Karpas-422 (cell line): ENCODE measurements at places on chromosomes 12 and 14.

DNA sequence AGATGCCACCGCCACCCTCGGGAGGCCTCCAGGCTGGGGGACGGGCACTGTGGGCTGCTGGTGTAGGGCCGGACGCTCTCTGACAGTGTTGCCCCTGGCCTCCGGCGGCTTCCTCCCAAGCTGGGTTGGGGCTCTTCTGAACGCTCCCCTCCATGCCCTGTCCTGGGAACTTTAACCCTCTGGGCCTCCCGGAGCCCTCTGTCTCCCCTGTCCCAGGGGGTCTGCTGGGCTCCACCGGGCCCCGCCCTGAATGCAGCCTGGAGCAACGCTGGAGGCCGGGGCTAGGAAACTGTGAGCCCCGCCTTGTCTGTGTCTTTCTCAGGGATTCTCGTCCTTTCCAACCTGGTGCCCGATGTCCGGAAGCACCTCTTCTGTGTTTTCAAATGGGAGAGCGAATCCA is 45.7 kb upstream of the FBRSL1 start:
- no peak overlapping the region for H3K4me3 ChIP-seq
- H3K36me3 ChIP-seq = no peaks in the 10 kb centered on the region
- no peaks in the 10 kb centered on the region for H3K27me3 ChIP-seq
- DNase-seq = no peak
- H3K4me1 ChIP-seq = no peaks in the 10 kb centered on the region

DNA sequence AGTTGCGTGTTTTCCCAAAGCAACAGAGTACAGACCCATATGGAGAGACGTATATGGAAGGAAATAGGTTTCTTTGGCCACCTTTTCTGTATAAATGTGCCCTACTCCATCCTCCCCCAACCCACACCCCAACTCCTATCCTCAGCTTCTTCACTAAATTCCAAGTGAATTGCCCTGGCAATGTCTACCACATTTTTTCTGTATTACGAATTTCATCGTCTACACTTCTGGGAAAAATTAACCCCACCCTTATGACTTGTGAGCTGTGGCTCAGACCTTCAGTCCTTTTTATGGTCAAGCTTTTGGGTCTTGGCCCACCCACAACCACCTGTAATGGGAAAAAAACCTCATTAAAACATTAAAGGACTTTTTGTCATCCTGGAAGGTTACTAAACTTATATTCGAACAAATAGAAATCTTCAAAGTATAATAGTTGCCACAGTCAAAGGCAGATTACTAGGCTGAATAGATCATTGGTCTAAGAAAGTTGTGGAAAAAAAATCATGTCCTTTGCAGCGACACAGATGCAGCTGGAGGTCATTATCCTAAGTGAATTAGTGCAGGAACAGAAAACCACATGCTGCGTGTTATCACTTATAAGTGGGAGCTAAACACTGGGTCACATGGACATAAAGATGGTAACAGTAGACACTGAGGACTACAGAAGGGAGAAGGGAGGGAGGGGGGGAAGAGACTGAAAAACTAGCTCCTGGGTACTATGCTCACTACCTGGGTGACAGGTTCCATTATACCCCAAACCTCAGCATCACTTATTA is 15.7 kb upstream of the NFKBIA start:
- H3K4me1 ChIP-seq = peaks cover 11% of the 10 kb centered on the region
- DNase-seq = no peak

DNA sequence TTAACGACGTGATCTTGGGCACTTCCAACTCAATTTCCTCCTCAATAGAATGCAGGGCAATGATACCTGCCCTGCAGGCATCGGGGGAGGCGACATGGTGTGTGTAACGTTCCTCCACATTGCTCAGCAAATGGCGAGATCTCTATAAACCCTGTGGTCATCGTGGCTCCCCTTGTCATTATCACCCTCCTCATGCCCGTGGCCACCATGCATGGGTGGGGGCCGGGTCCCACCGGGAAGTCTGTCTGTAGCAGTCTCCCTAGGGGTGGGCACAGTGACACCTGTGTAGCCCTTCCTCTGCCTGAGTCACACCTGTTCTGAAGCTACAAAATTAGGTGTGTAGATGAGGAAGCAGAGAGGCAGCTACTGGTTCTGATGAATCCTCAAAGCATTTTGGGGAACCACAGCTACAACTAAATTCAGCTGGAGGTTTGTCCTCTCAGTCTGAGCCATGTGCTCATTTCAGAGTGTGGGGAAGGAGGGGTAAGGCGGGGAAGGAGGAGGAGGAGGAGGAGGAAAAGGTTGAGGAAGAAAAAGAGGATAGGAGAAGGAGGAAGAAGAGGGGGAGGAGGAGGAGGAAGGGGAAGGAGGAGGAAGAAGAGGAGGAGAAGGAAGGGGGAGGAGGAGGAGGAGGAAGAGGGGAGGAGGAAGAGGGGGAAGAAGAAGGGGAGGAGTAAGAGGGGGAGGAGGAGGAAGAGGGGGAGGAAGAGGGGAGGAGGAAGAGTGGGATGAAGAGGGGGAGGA is 11.0 kb upstream of the CACNA2D4 start:
- no peaks in the 10 kb centered on the region for H3K36me3 ChIP-seq
- no peaks in the 10 kb centered on the region for H3K27me3 ChIP-seq
- H3K27ac ChIP-seq = peak overlapping the region; percentile 26; the same call in 1 of the 2 replicates
- DNase-seq = peak; percentile 59
- no peak overlapping the region for H3K4me3 ChIP-seq

- H3K27me3 ChIP-seq = no peaks in the 10 kb centered on the region
- H3K36me3 ChIP-seq = no peaks in the 10 kb centered on the region
- no peaks in the 10 kb centered on the region for H3K4me1 ChIP-seq
- no peak overlapping the region for H3K4me3 ChIP-seq
These were observed 242.0 kb downstream of the NEDD1 start for GRCh38 chr12:97148941-97149559.

GRCh38 chr12:30914986-30915591 is 11.5 kb upstream of the TSPAN11 start:
- no peaks in the 10 kb centered on the region for H3K36me3 ChIP-seq
- no peak overlapping the region for H3K4me3 ChIP-seq
- H3K27ac ChIP-seq = no peak overlapping the region
- no peak for DNase-seq

- H3K4me1 ChIP-seq = peaks cover 41% of the 10 kb centered on the region
- DNase-seq = no peak
- H3K4me3 ChIP-seq = no peak overlapping the region
- H3K27me3 ChIP-seq = no peaks in the 10 kb centered on the region
- H3K36me3 ChIP-seq = peaks cover 39% of the 10 kb centered on the region
These were observed 4.0 kb downstream of the TMPO start for GRCh38 chr12:98519257-98519907.

DNA sequence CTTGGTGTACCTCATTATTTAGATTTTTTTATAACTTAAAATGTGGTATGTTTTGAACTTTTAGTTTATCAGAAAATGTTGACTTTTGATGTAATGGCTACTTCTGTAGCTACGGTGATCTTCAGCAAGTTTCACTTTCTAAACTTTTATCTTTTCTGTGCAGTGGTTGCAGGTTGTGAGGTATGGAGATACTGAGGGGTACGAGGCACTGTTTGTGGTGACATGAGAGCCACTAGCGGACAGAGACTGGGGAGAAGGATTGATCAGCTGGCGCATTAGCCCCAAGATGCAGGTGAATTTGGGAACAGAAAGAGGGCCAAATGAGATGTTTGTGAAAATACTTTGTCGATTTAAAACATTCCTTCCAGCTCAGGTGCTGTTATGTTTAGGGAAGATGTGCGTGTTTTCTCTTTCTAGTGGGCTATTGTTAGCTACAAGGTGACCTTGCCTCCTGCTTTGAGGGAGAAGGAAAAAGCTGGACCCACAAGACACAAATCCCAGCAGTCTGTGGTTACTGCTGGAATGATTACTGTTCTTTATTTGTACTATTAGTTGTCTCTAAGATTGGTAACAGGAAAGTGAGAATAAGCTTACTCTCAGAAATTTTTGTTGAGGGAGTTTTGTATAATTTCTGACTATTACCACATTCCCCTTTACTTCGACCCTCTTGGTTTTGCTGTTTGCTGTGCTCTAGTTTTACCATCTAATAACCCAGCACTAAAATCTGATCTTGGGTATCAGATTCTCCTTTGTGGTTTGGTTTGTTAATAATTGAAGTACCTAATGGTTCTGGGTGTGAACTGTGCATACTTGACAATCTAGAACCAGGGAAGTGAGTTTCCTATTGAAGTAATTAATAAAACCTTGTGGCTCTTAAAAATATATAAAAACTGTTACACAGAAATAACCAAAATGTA is 61.7 kb downstream of the FBXO34 start:
- peak overlapping the region; percentile 36 for H3K4me3 ChIP-seq
- peaks cover 76% of the 10 kb centered on the region for H3K4me1 ChIP-seq
- no peak for DNase-seq
- peak overlapping the region; percentile 42 for H3K27ac ChIP-seq
